Activated CD8-positive, alpha-beta T cell treated with anti-CD3 and anti-CD28 coated beads, Interleukin-2, amount 10 ng/mL, durations not matched to agents 7 days and 5 days (primary cell): ENCODE measurements at places on chromosomes 6 and 20.

GRCh38 chr6:97177905-97178304, 105.1 kb downstream of the MMS22L start:
- DNase-seq: no peak

DNA sequence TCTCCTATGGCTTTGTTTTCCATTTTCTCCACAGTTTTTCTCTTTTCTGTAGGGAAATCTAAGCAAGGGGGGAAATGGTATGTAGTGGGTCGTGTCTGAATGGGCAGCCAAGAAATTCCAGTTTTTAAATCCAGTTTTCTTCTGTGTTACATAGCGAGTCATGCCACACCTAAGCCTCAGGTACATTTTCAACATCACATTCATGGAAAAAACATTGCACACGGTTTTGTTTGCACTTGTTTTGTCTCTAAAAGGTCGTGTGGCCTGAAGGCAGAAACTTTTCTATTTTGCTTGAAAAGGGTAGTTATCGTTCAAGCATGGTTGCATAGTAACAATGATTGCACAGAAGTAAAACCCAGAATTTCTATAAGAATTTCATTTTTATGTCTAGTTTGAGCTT, 70.5 kb downstream of the MOXD1 start:
- DNase-seq: no peak

DNA sequence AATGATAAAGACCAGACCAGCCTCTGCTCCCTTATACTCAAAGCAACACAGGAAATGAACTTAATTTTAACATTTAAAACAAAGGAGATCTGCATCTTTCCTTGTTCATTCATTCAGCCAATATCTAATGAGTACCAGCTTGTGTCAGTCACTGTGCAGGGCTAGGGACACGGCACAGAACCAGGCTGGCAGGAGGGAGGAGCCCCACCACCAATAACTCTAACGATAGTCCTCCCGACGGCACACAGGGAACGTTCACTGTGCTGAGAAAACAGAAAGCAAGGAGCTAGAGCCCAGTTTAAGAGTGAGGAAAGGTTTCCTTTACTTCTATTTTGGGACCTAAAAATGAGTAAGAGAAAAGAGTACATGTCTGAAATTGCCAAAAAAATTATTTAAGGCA, 9.9 kb downstream of the ETV7 start:
- DNase-seq: no peak

DNA sequence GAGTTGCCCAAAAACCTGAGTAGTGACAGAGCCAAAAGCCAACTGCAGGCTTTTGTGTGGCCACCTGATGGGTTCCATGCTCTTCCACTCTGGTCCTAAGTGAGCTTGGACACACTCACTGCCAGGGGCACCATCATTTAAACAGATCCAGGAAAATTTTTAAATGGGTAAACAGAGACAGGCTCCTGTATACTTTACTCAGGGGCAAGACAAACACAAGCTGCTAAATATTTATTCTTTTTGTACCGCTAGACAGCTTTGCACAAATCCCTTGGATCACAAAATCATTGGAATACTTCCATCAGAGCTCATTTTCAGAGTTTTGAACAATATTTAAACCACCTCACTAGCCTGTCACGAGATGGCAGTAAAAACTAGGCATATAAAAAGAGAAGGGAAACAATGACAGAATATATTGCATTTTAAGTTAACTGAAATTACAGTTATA, 31.4 kb downstream of the GCLC start:
- no peak for DNase-seq

DNA sequence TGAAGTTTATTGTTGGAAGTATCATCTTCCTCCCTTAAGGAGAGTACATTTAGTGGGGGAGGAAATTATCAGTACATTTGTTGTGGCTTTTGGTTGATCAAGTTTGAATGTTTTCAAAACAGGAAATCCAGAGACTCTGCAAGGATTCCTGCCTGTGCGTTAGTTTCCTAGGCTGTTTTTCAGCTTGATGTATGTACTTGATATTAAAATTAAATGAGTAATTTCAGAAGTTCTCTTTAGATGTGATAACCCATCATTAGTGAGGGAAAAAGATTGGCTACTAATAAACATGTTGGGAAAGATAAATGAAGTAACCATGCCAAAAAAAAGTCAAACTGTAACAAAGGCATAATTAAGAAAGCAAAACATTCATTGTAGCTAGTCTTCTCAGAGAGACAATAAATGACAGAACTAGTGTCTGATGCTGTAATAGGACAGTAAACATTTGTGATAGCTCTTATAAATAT, 88.0 kb upstream of the TULP1 start:
- no peak for DNase-seq

- DNase-seq: no peak
Measured at GRCh38 chr6:11218538-11219399, 13.7 kb downstream of the NEDD9 start.

GRCh38 chr6:93294879-93295278, 124.5 kb downstream of the EPHA7 start:
- no peak for DNase-seq

GRCh38 chr6:20208687-20209378, 3.4 kb downstream of the MBOAT1 start:
- DNase-seq: no peak

DNA sequence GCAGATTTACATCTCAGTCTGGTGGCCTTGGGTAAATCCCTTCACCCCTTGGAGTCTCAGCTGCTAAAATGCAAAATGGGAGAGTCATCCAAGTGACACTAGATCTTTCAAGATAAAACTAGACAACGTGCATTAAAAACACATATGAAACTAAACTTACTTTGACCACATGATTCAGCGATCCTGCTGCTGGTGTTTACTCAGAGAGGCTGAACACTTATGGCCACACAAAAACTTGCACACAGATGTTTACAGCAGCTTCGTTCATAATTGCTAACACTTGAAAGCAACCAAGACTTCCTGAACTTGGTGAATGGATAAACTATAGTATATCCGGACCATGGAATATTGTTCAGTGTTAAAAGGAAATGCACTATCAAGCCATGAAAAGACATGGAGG, 55.3 kb upstream of the GPR6 start:
- DNase-seq: no peak

- no peak for DNase-seq
Measured at GRCh38 chr6:97548354-97548753, 265.3 kb upstream of the MMS22L start.

DNA sequence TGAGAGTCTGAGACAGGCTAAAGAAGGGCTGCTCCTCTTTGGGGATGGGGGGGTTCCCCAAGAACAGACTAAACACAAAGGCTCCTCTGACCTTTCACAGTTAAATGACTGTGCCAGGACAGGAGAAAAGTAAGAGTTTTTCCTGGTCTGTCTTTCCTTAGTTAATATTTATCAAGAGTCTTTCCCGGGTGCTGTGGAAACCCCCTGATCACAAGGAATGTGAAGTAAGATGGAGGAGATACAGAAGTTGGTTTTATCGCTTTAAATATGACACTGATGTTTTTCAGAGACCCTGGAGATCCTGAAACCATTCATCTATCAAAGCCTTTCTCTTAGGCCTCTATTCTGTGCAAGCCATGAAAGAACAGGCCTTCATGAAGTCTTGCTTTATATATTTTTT, 105.8 kb downstream of the RNF144B start:
- DNase-seq: no peak
